A549 treated with ZK216348 at 1 μM for 4 hours (cell line): ENCODE measurements at places on chromosomes 7 and 10. TPM values are rescaled to one million over a fixed set of nuclear protein-coding genes. Genes with fewer than 3 reads are reported as not detected.

The TSPAN33 gene
- 5.4 to 6.9 TPM (median 6.5 TPM) in 5 replicates for total RNA-seq

The ZNF488 gene
- total RNA-seq, result 10.8 to 15.7 TPM (median 13.8 TPM) in 5 replicates

The SEMA4G gene
- 7.1 to 10.2 TPM (median 7.7 TPM) in 5 replicates for total RNA-seq

The CRCP gene
- total RNA-seq, result 24.8 to 36.1 TPM (median 26.3 TPM) in 5 replicates

The OR6B1 gene
- not detected in 5 replicates for total RNA-seq

The PNLIP gene
- total RNA-seq, result not detected in 5 replicates

The SYT15 gene
- 2.0 to 3.9 TPM (median 2.3 TPM) in 5 replicates for total RNA-seq

The NEUROG3 gene
- not detected in 5 replicates for total RNA-seq

The CACNA2D1 gene
- total RNA-seq, result 4.4 to 11.1 TPM (median 10.9 TPM) in 5 replicates

The PTF1A gene
- total RNA-seq, result not detected in 5 replicates

The TRIM50 gene
- total RNA-seq, result not detected in 5 replicates

The FOXL3 gene
- total RNA-seq, result not detected in 5 replicates

The FBXL13 gene
- total RNA-seq, result 0.33 to 0.83 TPM (median 0.36 TPM) in 5 replicates

The NOS3 gene
- total RNA-seq, result 0.07 to 1.0 TPM (median 0.46 TPM) in 5 replicates

The RNLS gene
- total RNA-seq, result 7.2 to 9.4 TPM (median 8.1 TPM) in 5 replicates

The FAM25C gene
- total RNA-seq, result 1.5 to 4.0 TPM (median 2.4 TPM) in 3 of 5 replicates, not detected in the others
